ENCODE measurements at places on chromosomes 1 and 21.

GRCh38 chr1:235675152-235675890, 25.7 kb upstream of the GNG4 start:
- no peak for DNase-seq

DNA sequence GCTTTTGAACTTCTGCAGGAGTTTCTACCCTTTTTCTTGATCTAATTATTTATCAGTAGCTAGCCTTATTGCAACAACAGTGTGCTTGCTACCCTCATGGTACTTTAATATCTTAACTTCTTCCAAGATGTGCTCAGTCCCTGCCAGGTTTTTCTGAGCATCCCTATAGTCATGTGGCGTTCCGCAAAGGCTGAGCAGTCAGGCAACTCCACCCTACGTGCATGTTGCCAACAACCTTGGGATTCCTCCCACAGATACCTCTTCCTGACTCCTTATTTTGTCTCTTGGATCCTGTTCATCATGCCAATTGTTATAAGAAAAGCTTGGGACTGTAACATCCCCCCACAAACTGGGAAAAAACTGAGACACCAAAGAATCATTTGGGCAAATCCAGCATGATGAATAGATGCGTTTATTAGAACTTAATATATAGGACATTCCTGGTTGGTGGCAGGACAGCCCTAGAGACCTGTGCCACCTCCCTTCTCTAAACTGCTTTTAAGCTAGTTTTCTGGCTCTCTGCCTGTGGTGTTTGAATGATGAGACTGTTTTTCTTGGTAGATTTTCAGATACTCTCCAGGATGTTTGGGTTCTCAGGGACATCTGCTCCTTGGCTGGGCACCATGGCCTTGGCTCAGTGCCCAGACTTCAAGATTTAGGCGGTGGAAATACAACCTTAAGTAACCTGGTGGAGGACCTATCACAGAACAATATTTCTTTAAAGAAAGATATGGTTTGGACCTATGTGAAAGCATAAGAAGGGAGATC, 27.1 kb upstream of the KCTD3 start:
- DNase-seq: no peak

- no peak for DNase-seq
Observed at GRCh38 chr1:182718311-182718710, 33.9 kb upstream of the RGS8 start.

DNA sequence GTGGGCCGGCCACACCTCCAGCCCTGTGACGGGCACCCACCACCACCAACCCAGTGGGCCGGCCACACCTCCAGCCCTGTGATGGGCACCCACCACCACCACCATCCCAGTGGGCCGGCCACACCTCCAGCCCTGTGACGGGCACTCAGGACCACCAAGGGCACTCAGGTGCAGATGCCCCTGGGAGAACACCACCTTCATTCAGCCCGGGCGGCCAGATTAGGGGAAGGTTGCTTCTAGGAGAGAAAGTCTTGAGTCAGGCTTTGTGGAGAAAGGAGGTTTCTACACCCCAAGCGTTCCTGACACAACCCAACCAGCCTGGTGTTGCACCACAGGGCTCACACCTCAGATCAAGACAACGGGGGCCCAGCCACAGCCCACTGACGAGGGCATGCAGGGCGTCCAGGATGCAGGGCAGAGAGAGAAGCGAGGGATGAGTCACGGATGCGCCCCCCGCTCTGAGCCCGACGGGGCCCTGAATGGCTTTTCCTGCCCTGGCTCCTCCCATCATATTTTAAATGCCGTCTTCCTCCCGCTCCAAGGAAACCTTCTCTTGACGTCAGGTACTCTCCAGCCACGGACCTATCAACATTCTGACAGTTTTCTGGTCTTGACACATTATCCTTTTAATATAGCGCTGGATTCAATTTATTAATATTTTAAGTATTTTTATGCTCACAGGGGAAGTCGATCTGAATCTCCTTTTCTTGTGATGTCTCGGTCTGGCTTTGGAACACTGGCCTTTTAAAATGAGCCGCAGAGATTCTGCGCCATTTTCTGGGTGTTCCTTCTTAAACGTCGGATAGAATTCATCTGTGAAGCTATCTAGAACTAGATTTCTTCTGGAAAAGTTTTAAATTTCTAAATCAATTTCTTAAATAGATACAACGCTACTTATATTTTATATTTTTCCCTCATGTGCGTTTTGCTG, 631 bp upstream of the SPATC1L start:
- peak; percentile 91 for DNase-seq

- DNase-seq: no peak
Observed at GRCh38 chr1:215132156-215132555, 49.6 kb downstream of the KCNK2 start.

DNA sequence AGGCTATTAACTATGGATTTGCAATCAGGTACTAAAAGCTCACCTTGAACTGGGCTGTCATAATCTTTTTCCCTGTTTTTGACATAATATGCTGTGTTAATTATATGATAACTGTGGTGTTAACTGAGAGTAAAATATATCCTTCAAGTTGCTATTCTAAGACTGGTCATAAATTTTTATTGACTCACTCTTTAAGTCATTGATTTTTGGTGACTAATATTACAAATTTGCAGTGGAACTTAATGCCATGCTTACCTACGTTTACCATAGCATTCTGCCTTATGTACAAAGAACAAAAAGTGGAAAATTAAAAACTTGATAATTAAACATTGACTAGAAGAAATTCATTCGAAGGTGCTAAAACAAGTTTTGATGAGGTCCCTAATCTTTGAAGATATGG, 872.4 kb downstream of the BRINP3 start:
- DNase-seq: no peak

DNA sequence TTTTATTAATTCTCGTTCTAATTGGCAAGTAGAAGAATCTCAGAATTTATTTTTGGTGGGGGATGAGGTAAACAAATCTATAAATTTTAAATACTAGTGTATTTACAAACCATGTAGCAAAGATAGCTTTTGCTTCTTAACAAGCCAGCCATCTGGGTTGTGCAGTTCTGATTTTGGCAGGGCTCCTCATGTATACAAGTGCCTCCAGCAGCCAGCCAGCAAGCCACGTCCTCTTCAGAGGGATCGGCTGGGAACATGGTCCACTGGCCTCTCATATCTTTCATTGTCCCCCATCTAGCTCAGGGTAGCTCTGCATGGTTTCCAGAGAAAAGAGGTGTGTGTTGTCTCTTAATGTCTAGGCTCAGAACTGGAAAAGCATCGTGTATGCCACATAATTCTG, 659.1 kb downstream of the MRPL39 start:
- no peak for DNase-seq

GRCh38 chr1:6185151-6185550, 5.0 kb upstream of the CHD5 start:
- no peak for DNase-seq

- peak; percentile 54 for DNase-seq
Observed at GRCh38 chr1:48916130-48917069, 139.7 kb upstream of the BEND5 start.

- no peak for DNase-seq
Observed at GRCh38 chr1:63922848-63923247, 149.0 kb downstream of the ROR1 start.

DNA sequence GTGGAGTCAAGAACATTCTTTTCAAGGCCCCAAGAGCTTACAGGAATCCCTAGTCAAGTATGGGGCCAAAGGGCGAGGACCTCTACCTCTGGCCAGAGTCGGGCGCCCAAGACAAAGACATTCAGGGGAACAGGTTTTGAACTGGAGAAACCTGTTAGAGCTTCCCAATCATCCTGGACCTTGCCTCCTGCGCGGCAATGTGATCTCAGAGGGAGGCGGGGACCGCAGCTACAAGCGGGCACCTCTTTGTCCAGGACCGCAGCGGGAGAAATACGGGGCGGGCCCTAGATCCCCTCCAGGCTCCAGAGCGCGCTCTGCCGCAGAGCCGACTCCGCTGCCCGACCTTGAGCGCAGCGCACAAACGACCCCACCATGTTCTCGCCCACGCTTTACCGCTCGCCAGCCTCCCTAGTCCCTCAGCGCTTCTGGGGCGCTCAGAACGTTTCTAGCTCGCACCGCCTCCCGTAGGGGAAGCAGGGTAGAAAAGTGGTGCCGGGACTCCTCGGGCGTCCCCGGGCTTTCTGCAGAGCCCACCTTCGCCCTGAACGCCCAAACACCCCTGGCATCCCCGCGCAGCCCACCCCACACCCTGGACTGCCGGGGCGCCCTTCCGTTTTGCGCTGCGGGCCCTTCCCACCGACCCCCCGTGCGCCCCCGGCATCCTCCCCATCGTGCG, 28.1 kb downstream of the RABIF start:
- peak; percentile 63 for DNase-seq

DNA sequence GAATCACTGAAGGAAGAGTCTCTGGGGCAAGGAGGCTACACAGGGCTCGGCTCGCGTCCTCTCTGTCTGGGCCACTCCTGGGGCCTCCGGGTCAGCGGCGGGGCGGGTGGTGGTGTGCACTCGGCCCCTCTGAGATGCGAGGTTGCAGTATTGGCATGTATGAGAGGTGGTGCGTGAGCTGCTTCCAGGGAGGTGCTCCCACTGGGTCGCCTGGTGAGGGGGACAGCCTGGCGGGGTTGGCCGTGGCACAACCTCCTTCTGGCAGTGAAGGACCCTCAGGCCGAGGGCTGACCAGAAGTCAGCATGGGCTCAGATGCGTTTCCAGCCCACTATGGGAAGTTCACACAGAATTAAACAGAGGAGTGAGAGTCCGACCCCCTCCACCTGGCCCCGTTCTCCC, 38.5 kb upstream of the COL18A1 start:
- no peak for DNase-seq

DNA sequence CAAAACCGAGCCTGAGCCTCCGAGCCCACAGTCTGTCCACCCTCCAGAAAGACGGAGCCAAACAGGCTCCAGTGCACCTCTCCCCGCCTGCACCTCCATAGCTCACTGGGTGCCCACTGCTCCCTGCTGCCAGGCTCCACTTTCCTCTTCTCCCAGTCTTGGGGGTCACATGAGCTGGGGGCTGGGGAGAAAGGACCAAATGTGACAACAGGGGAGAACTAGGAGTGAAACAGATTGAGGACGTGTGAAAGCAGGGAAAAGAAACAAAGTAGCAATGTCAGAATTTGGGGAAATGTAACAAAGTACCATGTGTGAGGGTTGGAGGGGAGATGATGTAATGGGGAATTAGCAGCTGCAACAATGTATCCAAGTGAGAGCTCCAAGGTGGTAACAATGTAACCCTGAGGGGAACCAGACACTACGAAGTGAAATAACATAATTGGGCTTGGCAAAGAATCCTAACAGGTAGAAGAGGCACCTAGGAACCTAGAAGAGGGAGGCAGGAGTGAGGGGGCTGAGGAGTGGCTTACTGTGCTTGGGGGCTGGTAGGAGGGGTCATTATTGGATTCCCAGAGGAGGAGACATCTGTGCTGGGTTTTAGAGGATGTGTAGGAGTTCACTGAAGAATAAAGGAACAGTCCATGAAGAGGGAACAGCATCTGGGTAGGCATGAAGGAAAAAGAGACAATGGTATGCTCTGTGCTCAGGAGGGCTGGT, 12.5 kb downstream of the SDC3 start:
- DNase-seq: no peak

DNA sequence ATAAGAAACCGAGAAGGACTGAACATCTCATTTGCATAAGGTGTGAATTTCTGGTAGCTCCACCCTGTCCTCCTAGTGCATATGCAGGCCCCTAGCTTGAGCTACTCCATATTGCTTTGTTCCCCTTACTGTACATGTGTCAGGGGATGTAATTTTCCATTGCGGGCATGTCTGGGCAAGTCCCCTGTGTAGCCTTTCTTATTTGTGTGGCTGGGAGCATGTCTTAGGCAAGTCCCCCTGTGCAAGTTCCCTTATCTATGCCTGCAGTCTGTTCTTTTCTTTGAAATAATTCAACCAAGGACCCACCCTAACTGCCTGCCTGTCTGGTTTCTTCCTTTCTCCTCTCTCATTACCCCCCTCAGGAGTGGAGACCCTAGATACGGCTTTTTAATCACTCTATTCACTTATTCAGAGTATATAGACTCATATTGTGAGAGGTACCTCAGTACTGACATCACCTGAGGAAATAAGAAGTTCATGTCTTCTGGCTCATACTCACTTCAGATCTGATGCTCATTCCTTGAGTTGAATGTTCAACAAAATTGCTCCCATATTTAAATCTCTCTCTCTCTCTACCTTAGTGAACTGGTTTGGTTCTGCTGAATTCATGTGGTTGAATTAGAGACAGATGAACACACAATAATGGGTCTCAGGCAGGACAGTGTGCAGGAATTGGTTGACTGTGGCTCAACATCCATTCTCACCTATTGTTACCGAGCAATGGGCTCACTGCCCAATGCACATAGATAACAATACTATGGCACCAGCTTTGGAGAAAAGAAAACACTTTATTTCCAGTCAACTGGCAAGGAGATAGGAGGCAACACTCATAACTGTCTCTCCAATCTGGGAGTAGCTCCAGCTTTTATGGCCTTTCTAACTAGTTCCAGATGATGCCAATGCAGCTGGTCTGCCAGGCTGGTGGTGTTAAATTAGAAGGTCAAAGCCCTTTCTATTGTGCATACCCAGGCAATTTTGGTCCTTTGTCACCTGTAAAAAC, 27.9 kb upstream of the NPL start:
- no peak for DNase-seq

- no peak for DNase-seq
Observed at GRCh38 chr1:34984435-34984792, 733 bp downstream of the TMEM35B start.

DNA sequence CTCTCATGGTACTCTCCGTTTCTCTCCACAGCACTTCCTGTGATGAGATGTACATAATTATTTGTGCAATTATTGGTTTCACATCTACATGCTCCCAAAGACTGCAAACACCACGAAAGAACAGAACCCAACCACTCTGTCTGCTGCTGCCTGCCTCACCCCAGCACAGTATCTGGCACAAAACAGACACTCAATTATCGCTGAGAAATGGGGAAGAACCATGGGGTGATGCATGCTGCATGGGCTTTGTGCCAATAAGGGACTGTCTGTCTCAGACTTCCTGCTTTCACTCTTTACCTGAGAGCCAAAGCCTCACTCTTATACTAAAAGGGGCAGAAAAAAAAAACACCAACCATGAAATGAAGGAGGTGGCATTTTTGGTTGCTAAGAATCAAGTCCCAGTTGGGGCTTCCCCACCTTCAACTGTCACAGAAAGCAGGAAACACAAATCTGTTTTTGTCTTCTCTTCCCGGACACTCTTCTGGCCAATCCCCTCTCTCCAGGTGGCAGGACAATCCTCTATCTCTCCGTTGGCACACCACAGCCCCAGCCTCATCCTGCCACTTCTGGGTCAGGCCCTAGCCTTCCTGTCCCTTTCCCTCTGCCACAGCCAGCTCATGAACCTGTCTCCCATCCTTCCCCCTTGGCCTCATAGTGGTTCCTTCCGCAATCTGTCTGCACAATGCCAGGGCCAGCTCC, 82.0 kb downstream of the TGFBR3 start:
- no peak for DNase-seq

- DNase-seq: no peak
Observed at GRCh38 chr1:202639500-202639899, 70.8 kb downstream of the SYT2 start.

DNA sequence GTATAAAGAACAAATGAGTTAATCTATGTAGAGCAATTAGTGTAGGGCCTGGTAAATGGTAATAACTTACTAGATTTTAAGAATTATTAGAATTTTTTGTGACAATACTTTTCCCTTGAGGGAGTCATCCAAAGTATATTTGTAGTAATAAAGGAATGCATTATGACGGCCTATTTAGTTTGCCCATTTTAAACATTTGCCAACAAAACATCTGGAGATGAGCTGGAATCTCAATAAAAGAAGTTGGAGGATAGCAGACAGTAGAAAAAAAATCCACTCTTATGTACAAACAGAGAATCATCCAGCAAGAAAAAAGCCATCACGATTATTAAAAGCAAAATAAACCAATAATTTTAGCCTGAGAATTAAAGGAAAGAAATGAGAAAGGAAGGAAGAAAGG, 567.3 kb upstream of the ADAMTS5 start:
- DNase-seq: no peak

All from head of caudate nucleus (tissue), 42 donors.